ENCODE measurements at places on chromosomes 1 and 21. TPM values are rescaled to one million over a fixed set of nuclear protein-coding genes. Genes with fewer than 3 reads are reported as not detected.

GRCh38 chr1:79006564-79006963, at the start of gene ADGRL4:
ADGRL4 (minus strand) TSS chr1:79006730; CDS start chr1:79006654, 76 bp downstream.
- peak; percentile 83 for ATAC-seq

The NOS1AP gene
- total RNA-seq = 3.5 TPM

The SPRR1A gene
- not detected for total RNA-seq

The GPX7 gene
- 13.0 TPM for total RNA-seq

The S100A4 gene
- 345 TPM for total RNA-seq

GRCh38 chr21:42569732-42570301, 56.2 kb downstream of the SLC37A1 start:
- ATAC-seq = no peak

GRCh38 chr1:106753066-106753465, 303.4 kb upstream of the PRMT6 start:
- ATAC-seq = no peak

The MPL gene
- total RNA-seq = 1.1 TPM

DNA sequence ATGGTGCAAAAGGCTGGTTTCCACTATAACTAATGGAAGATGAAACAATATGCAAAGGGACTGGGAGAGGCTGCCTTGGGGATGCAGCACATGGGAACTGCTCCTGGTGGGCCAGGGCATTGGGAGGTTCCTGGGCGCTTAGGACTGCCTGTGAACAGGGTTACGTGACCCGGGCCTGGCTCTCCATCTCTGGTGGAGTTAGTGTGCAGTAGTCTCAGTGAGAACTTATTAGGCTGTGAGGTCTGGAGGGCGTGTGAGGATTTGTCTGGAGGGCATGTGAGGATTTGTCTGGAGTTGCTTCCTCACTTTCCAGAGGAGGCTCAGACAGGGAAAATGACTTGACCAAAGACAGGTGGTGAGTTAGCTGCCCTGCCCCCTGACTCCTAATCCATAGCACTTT, 1.5 kb upstream of the ETV3L start:
- ATAC-seq = no peak
